ENCODE measurements at places on chromosomes 16 and 17. TPM values are rescaled to one million over a fixed set of nuclear protein-coding genes. Genes with fewer than 3 reads are reported as not detected.

Gene RHBDL1
- 5.4 TPM for total RNA-seq

Gene HOXB9
- total RNA-seq, result not detected

Gene HIGD1B
- not detected for total RNA-seq

Gene SNTB2
- total RNA-seq, result 39.6 TPM

Gene CRISPLD2
- 3.3 TPM for total RNA-seq

DNA sequence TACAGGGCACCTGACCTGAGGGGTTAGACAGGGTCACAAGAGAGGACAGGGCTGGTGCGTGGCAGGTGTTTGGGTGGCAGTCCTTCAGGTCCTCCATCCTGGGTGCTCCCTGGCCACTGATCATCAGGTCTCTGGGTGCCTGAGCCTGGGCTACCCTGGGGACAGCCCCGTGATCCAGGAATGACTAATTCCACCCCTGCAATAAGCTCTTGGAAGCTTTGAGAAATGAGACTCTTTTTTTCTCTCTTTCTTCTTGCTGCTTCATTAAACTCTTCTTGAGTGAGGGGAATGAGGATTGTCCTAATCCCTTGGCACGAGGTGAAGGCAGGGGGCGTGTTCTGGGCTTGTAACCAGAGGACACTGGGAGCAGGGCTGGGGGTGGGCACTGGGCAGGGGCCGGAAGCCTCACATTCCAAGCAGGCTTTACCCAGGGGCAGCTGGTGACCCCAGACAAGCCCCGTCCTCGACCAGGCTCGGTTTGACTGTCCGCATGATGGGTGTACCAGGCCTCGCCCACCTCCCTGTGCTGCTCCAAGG lies 21.4 kb upstream of the SPNS2 start:
- DNase-seq, result no peak

DNA sequence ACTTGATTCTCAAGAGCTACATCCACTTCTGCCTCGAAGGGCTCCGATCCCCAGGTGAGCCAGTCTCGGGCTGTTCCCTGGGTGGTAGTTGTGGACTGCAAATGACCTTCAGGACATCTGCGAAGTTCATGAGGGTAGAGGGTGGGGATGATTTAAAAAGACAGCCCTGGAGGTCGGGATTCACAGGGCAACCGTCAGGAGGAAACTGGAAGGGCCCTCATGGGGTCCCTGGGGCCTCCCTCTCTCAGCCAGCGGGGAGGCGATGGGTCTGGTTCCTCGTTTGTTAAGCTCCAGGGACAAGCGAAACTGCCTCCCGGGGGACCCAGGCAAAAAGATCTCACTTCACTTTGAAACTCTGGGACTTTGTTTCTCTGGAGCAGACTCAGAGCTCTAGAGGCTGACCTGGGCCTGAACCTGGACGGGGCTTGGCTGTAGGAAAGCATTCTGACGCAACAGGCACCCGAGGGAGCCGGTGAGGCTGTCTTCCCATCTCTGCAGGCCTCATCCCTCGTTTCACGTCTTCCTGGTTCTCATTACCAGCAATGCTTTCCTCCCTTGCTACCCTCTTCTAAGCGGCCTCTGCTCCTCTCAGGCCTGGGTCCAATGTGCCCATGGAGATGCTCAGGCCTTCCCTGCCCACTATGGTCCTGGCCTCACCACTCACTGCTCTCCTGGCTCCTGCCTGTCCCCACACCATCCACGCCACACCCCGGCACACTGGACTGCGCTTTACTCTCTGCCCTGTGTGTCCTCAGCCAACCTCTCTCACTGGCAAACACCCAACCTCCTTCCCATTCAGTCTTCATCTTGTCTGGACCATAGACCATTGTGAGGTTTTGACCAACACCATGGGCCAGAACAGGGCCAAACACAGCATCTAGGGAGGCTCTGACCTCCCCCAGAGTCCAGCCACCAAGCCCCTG lies 214.2 kb upstream of the TNRC6C start:
- no peak for DNase-seq

DNA sequence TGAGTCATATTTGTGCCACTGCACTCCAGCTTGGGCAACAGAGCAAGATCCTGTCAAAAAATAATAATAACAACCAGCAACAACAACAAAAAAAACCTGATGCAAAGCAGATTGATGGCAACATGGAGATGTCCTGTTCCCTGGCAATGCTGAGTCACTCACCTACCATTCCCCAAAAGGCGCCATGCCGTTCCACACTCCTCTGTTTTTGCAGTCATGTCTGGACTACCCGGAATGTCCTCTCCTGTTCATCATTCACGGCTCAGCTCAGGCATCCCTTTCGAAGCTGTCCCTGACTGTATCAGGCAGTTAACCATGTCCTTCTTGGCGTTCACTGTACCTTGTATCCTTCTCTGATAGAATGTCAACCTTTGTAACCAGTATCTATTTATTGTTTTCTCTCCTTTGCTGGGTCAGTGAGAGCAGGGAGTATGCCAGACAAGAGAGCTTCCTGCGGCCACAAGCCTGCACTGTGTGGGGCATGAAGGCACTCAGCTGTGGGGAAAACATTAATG lies 147.7 kb downstream of the ABCC12 start:
- DNase-seq, result peak; percentile 57

DNA sequence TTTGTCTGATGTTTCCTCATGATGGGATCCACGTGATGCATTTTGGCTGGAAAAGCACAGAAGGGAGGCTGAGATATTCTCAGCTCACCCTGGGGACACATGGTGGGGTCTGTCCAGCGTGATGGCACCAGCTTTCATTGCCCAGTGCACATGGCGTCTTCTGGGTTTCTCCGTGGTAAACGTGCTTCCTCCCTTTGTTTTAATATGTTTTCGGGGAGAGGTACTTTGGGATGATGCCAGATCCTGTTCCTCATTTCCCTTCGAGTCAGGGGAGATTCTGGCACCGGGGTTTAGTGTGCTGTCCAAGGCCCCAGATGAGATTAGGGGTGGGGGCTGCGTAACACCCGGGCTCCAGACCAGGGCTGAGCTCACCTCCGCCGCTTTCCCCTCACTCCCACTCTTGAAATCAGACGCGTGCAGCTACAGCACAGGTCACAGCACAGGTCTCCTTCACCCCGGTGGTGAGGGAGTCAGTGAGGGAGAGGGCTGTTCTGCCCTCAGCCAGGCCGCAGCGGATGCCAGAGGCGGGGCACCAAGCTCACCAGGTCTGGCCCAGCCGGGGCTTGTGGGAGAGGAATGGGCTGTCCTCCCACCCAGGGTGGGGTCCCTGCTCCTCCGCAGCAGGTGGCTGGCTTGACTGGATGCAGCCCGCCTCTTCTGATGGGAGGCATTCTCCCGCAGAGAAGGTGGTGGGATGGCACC lies 33.9 kb downstream of the COX4I1 start:
- no peak for DNase-seq

DNA sequence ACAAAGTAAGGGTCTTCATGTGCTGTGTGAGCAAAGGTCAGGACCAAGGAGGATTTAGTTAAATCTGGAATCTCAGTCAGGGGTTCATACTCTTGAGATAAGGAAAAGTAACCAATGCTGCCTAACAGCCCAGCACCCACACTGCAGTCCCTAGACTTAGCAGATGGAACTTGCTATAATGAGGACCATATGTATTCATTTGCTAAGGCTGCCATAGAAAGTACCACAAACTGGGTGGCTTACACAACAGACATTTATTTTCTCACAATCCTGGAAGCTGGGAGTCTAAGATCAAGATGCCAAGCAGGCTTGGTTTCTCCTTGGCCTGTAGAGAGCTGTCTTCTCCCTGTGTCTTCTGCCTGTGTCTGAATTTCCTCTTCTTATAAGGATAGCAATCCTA lies 20.8 kb downstream of the ZP2 start:
- no peak for DNase-seq

GRCh38 chr16:23085949-23086348 lies 63.3 kb downstream of the USP31 start:
- DNase-seq, result no peak
